ENCODE measurements at places on chromosomes 6 and 20. TPM values are rescaled to one million over a fixed set of nuclear protein-coding genes. Genes with fewer than 3 reads are reported as not detected.
A peak's percentile ranks its signal among the peaks of the same experiment; 100 is the strongest.

MOG gene
- total RNA-seq, result not detected

FUT9 gene
- not detected for total RNA-seq

WASF1 gene
- 4.8 TPM for total RNA-seq

CRISP3 gene
- total RNA-seq, result not detected

WFDC13 gene
- not detected for total RNA-seq

GRCh38 chr20:37986044-37986858 is 47.0 kb downstream of the TTI1 start:
- H3K36me3 ChIP-seq, result no peaks in the 10 kb centered on the region
- no peak for DNase-seq
- H3K4me1 ChIP-seq, result peaks cover 10% of the 10 kb centered on the region
- no peak overlapping the region for H3K4me3 ChIP-seq
- no peak overlapping the region for H3K27ac ChIP-seq
- no peaks in the 10 kb centered on the region for H3K27me3 ChIP-seq

GRCh38 chr6:139327038-139327437 is 35.2 kb upstream of the TXLNB start:
- no peak overlapping the region for H3K4me3 ChIP-seq
- no peaks in the 10 kb centered on the region for H3K27me3 ChIP-seq
- no peaks in the 10 kb centered on the region for H3K36me3 ChIP-seq
- H3K4me1 ChIP-seq, result no peaks in the 10 kb centered on the region
- no peak overlapping the region for H3K27ac ChIP-seq

GRCh38 chr6:41685641-41686380 is 47.5 kb downstream of the MDFI start:
- H3K27ac ChIP-seq, result no peak overlapping the region
- no peak overlapping the region for H3K4me3 ChIP-seq
- peaks cover 5% of the 10 kb centered on the region for H3K4me1 ChIP-seq
- H3K36me3 ChIP-seq, result no peaks in the 10 kb centered on the region
- no peaks in the 10 kb centered on the region for H3K27me3 ChIP-seq
- DNase-seq, result no peak

- no peak overlapping the region for H3K4me3 ChIP-seq
- no peaks in the 10 kb centered on the region for H3K4me1 ChIP-seq
- peak overlapping the region; percentile 1 for H3K27ac ChIP-seq
Observed at GRCh38 chr6:43840490-43841218, 70.6 kb downstream of the VEGFA start.

GRCh38 chr6:169070506-169071176 is 183.0 kb downstream of the THBS2 start:
- DNase-seq, result peak; percentile 45
- no peaks in the 10 kb centered on the region for H3K4me1 ChIP-seq
- no peaks in the 10 kb centered on the region for H3K27me3 ChIP-seq
- no peak overlapping the region for H3K4me3 ChIP-seq
- peak overlapping the region; percentile 23 for H3K27ac ChIP-seq

DNA sequence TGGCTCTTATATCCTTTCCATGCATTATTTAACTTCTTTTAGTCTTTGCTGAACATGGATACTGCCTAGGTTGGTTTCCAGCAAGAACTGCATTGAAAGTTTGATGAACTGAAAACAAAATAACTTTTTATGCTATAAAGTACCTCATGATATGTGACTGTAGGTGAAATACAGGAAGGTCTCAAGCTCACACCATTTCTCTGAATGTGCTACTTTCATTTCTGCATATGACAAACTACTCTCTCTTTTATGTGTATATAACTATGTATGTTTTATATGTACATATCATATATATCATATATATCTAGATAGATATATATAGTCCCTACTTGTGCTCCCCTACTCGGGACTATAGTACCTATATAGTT is 65.9 kb downstream of the AIG1 start:
- no peak for DNase-seq
- H3K27me3 ChIP-seq, result no peaks in the 10 kb centered on the region
- no peak overlapping the region for H3K27ac ChIP-seq
- H3K4me3 ChIP-seq, result no peak overlapping the region
- no peaks in the 10 kb centered on the region for H3K4me1 ChIP-seq
- H3K36me3 ChIP-seq, result no peaks in the 10 kb centered on the region

DNA sequence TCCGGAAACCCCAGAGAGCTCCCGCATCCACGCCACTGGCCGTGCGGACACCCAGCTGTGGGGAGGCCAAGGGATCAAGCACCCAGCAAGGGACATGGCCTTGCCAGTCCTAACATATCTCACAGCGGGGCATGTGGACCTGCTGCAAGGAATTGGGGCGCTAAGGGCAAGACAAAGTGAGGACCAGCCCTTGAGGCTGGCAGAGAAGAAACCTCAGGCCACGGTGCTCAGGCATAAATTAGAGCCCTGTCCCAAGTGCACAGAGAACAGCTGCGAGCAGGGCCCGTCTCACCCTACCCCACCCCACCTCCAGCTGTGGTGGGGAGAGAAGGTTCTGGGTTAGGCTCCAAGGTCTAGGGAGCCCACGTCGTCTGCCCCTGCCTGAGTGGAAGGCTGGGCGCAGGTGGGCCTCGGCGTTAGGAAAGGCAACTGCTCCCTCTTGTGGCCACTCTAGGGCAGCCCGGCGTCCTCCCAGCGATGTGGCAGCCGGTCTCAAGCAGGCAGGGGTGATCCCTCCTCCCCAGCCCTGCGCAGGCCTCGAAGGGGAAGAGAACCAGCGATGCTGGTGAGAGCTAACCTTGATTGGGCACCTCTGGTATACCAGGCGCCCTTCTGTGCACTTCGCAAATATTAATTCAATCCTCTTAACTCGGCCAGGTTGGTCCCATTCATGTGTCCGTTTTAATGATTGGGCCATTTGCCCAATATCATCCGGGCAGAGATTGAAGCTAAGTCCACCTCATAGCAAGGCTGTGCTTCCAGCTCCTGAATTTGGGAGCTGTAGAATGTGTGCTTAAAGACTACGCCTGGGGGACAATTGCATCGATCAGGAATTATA is 235.8 kb downstream of the NFATC2 start:
- H3K27ac ChIP-seq, result no peak overlapping the region
- H3K27me3 ChIP-seq, result no peaks in the 10 kb centered on the region
- no peaks in the 10 kb centered on the region for H3K36me3 ChIP-seq
- DNase-seq, result peak; percentile 73

- H3K4me1 ChIP-seq, result no peaks in the 10 kb centered on the region
- DNase-seq, result no peak
- H3K27me3 ChIP-seq, result no peaks in the 10 kb centered on the region
- H3K27ac ChIP-seq, result peak overlapping the region; percentile 18
- no peaks in the 10 kb centered on the region for H3K36me3 ChIP-seq
Observed at GRCh38 chr20:10922941-10923340, 249.1 kb upstream of the JAG1 start.

DNA sequence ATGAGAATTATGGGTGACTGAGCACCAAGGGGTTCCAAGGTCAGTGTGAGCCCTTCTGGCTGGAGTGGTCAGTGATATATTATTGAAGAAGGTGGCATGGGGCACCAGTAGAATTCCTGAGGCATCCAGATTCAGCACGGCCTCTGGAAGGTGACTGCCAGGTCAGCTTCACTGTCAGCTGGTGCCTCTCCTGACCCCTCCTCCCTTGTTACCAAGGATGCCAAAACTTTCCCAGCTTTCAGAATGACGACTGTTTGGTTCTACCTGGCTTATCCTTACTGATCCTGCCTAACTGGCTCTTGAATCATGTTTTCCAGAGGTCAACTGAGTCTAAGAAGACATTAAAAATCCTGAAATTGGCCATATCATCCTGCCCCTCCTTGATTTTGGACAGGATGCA is 189.2 kb upstream of the AGPAT4 start:
- H3K36me3 ChIP-seq, result no peaks in the 10 kb centered on the region
- H3K4me1 ChIP-seq, result no peaks in the 10 kb centered on the region
- no peak for DNase-seq
- no peak overlapping the region for H3K4me3 ChIP-seq
